LNCaP clone FGC (cell line): ENCODE measurements at places on chromosomes 16 and 17.

DNA sequence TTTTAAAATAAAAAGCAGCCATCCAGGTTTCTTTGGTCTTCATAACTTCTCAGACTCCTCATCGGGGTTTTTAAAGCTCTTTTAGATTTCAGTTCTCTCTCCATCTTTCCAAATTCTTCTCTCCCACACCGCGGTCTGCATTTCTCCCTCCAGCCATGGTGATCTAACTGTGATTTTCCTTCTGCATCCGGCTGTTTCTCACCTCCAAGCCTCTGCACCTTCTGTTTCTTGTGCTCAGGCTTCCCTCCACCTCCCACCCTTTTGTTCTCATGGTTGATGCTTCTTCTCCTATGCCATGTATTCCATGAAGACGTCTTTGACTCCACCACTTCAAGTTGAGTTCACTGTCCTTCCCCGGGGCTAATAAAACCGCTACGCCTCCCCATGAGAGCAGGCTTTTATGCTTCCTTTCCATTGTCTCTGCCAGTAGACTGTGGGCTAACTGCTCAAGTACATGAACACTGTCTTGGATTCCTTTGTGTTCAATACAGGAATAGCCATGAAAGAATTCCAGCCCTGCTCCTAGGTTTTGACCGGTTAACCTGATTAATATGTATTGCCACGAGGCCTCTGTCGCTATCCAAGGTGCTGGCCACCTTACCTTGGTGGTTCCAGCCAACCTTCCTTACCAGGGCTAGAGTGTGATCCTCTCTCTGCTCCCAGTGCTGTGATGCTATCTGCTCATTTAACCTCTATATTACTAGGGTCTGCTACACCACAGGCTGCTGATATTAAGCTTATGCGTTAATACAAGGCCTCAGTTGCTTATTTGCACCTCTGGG is 625.1 kb downstream of the HS3ST4 start:
- no peak for DNase-seq

DNA sequence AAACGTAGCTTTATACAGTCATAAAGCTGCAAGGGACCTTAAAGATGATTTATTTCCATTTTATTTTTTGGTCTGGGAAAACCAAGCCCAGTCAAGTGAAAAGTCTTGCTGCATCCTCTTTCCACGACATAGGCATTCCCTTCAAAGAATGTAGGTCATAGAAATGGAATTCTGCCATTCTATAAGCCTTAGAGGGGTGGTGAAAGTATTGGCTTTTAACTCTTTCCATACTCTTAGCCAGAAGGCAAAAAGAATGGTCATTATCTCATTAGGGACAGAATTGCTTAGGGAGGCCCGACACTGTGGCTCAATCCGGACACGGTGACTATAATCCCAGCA is 7.9 kb upstream of the MSL1 start:
- DNase-seq, result no peak

DNA sequence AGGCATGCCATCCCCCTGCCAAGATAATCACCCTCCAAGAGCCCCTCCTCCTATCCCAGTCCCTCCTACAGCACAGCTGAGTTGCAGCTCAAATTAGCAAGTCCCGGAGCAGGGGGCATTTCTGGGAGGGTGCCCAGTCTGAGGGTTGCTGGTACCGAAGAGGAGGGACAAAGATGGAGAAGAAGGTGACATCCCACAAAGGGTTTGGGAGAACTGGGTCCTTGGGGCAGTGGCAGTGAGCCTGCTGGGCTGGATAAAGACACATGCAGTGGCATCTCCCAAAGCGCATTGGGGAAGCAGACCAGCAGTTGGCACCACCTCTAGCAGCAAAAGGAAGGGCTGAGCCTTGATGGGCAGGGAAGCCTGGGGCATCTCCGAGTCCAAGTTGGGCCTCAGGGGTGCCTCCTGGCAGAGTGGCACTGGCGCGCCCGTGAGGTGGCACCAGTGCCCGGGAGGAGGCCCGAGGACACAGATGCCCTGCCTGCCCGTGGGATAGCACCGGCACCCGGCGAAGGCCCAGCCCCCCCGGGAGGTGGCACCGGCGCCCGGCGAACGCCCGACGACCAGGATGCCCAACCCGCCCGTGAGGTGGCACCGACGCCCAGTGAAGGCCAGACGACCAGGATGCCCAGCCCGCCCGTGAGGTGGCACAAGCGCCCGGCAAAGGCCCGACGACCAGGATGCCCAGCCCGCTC is 622 bp downstream of the TOM1L2 start:
- no peak for DNase-seq

DNA sequence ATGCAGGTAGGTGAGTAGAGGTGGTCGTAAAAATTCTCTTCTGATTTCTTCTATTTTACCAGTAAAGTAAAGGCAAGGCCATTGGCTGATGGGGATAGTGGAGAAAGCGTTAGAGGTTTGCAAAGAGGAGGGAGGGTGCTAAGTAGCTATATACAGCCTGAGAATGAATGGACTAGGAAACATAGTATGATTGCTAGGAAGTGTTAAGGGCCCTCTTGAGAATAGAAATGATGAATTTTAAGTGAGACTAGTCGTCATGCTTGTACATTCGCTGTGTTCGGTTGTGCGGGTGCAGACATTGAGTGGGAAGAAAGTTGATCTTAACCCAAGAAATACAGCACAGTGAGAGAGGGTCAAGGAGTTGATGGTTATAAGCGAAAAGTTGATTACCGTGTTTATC is 7.2 kb upstream of the HS3ST2 start:
- no peak for DNase-seq

DNA sequence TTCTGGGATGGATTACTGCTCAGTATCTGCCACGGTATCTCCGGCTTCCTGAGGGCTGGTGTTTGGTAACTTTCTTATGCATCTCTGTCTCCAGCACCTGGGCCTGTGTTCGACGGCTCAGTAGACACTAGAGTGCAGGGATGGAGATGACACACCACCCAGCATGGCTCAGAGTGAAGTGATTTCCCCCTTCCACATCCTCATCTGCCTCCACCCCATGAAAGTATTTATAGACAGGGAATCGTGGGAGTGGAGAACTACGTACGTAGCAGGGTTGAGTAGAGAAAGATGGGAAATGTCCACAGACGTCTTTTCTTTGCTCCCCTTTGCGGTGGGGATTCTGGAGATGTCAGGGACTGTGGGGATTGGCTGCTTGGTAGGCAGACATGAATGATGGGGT is 11.8 kb upstream of the SLC25A19 start:
- no peak for DNase-seq

GRCh38 chr16:2499890-2500429 is 13.8 kb upstream of the ATP6V0C start:
- no peak for DNase-seq

GRCh38 chr17:19650826-19651225 is 2.3 kb downstream of the ALDH3A2 start:
- DNase-seq, result no peak

DNA sequence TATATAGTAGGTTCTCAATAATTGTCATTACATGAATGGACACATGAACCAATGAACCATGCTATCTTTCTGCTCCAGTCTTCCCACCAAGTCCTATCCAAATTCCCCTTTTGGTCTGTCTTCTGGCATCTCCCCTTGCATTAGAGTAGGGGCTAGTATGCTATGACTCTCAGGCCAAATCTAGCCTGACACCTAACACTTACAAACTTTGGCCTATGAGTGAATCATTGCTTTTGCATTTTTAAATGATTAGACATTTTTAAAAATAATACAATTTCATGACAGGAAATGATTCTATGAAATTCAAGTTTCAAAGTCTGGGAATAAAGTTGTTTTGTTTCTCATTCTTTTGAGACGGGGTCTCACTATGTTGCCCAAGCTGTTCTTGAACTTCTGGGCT is 102.5 kb upstream of the MAF start:
- DNase-seq, result no peak

- DNase-seq, result peak; percentile 65
These were observed 27.5 kb downstream of the ZFHX3 start for GRCh38 chr16:73020409-73020884.

GRCh38 chr16:23869052-23869451 is 33.3 kb downstream of the PRKCB start:
- DNase-seq, result no peak

DNA sequence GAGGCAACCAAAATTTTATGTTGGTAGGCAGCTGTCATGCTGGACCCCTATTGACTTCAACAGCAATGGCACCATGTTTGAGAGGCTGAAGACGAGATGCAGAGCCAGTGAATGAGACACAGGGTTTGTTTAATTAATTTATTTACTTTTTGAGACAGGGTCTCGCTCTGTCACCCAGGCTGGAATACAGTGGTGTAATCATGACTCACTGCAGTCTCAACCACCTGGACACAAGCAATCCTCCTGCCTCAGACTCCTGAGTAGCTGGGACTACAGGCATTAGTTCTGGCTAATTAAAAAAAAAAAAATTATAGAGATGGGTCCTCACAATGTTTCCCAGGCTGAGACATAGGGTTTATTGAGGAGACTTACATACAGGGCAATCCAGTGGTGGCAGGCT is 36.2 kb upstream of the PPM1D start:
- no peak for DNase-seq

- DNase-seq, result no peak
These were observed 197.1 kb downstream of the KCNJ2 start for GRCh38 chr17:70366386-70366785.

GRCh38 chr17:47265983-47266541 is 12.4 kb downstream of the ITGB3 start:
- DNase-seq, result no peak

DNA sequence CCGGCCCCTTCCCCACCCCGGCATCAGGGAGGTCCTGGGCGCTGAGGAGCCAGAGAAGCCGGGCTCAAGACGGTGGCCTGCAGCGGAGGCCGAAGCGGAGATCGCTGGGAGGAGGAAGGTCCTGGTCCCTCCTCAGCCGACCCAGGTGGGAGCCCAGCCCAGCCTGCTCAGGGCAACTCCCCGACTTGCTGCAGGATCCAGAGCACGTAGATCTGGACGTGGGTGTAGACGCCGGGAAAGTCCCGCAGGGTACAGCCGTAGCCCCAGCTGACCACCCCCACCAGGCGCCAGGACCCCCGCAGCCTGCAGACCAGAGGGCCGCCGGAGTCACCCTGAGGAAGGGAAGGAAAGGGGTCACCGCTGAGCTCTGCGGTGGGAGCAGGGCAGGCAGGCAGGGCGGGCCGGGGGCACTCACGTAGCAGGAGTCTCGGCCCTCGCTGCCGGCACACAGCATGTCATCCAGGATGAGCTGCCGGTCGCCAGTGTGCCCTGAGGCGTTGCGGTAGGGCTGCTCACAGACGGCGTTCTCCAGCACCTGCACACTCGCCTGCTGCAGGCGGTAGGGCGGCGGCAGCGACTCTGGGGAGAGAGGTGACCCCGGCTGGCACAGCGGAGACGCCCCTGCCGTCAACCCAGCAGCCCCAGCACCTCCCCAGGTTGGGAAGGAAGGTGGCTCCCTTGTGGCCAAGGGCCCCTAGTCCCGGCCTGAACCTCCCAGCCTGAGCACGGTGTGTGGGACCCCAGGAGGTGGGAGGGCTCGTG is 5.4 kb downstream of the TPSD1 start:
- DNase-seq, result no peak

DNA sequence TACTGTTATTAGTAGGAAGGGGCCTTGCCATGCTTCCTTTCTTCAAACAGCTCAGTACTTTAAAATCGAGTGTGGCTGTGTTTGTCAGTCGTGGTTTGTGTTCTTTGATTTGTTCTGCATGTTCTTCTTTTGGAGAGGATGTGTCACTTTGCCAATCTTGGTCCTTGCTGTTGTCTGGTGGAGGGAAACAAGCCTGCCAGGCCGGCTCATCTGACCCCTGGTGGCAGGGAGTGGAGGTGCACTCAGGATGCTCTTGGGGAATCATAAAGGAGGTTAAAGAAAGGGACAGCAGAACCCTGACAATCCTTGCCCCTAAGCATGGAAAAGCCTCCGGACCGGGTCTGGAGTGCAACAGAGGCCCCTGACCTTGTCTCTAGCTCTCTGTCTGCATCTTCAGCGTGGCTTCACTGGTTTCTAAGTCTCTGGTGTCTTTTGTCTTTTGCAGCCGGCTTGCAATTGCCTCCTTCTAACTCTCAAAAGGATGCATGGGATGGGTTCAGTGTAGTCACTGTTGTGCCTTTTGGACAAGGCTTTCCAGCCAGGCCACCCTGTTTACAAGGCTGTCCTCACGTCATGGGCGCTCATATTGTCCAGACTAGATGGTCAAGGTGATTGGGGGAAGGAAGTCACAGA is 135.8 kb downstream of the WWOX start:
- DNase-seq, result peak; percentile 88

DNA sequence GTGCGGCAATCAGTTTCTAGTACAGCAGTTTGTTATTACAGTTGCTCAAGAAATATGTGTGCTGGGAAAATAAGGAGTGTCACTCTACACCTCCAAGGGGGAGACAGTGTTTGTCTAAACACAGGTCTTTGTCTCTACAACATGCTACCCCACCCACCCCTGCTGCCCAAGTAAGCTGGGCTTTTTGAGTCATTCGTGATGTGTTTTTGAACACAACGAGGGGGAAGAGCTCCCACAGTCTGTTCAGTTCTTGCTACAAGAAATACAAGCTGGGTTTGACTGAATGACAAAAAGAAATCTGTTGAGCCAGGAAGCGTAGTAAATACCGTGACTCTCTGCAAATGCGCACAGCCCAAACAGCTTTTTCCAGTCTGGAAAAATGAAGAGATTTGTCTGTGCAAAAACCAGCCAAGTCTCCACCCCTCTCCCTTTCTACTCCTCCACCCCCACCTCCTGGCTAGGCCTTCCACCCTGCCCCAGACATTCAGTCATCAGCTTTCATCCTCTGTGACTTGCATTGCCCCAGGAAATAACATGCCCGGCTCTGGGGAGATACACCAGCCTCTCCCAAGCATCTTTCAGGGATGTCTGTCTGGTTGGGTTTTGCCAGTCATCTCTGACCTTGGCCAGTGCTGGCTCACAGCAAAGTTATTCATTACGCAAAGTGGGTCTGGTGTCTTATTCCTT is 25.7 kb downstream of the CHD9 start:
- peak; percentile 52 for DNase-seq

- DNase-seq, result no peak
These were observed 117.3 kb upstream of the CACNG5 start for GRCh38 chr17:66717641-66718058.

- no peak for DNase-seq
These were observed 40.3 kb upstream of the SNN start for GRCh38 chr16:11627822-11628457.

GRCh38 chr16:79634298-79634697 is 33.8 kb upstream of the MAF start:
- DNase-seq, result no peak

- peak; percentile 72 for DNase-seq
These were observed 12.4 kb upstream of the CACNG4 start for GRCh38 chr17:66952031-66952524.

DNA sequence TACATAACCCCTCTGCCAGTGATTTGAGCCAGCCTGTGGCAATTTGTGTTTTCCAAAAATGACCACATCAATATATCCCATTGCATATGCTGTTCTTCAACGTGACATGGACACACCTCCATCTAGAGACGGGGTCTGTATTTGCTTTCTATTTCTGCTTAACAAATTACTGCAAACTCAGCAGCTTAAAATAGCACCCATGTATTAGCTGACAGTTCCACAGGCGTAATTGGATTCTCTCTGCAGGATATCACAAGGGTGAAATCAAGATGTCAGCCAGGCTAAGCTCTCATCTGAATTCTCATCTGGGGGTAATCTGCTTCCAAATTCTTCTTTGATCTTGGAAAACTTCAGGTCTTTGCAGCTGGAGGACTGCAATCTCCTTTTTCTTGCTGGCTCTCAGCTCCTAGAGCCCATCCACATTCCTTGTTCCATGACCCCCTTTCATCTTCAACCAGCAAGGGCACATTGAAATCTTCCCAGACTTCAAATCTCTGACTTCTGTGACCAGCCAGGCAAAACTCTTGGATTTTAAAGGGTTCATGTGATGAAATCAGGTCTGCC is 8.2 kb downstream of the KRT9 start:
- DNase-seq, result no peak

GRCh38 chr16:72840631-72841381 is 207.1 kb downstream of the ZFHX3 start:
- no peak for DNase-seq
